ENCODE measurements at places on chromosomes 11 and 22.

DNA sequence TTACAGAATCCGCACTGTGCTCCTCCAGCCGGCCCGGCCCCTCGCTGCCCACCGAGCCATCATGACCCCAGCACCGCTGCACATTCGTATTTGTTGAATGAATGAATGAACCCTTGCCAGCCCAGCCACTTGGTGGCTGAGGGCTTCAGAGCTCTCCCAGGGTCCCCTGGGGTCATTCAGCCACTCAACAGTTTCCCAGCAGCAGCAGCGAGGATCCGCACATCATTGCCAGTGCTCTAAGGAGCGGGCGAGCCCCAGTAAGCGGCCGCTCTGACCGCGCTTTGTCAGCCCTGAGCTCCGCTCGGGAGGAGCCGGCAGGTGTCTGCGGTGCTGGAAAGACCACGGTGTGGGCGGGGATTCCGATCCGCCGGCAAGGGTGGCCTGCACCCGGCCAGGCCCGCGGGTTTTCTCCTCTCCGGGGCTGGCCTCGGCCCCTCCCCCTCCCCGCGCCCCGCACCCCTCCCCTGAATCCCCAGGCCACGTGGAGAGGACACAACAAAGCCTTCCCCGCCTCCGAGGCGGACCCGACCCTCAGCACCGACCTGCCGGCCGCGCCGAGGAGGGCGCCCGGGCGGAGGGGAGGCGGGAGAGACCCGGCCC, 563 bp downstream of the BID start:
- peak; percentile 57 for DNase-seq

DNA sequence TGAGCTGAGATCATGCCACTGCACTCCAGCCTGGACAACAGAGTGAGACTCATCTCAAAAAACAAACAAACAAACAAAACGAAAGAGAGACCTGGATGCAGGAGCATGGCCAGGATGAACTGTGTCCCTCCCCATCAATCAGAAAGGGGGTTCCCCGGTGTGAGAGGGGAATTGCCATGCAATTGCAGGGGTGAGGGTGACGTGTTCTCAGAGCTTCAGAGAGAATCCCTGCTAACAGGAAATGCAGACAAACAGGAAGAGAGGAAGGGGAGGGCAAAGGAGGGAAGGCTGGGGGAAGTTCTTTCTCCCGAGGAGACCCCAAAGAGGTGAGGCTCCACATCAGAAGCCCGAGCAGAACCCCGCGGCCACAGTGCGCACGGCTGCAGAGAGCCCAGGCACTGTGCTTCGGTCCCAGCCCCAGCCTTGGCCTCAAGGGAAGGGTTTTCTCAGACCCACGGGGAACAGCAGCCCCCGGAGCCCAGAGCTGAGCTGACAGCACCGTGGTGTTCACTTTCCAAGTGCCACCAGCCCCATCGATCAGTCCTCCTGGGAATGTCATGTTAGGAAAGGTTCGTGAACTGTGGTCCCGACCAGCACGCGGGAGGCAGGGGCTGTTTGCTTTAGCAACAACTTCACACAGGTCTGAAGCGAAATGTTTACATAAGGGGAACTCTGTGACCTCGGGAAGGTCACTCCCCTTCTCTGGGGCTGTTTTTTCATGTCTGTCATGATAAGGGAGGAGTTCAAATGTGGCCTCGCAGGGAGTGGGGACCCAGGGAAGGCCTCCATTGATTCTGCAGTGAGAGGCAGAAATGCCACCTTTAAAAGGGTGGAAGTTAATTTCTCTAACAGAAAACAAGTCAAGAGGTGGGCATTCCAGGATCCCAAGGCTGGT, 108.0 kb upstream of the ANO1 start:
- no peak for DNase-seq

DNA sequence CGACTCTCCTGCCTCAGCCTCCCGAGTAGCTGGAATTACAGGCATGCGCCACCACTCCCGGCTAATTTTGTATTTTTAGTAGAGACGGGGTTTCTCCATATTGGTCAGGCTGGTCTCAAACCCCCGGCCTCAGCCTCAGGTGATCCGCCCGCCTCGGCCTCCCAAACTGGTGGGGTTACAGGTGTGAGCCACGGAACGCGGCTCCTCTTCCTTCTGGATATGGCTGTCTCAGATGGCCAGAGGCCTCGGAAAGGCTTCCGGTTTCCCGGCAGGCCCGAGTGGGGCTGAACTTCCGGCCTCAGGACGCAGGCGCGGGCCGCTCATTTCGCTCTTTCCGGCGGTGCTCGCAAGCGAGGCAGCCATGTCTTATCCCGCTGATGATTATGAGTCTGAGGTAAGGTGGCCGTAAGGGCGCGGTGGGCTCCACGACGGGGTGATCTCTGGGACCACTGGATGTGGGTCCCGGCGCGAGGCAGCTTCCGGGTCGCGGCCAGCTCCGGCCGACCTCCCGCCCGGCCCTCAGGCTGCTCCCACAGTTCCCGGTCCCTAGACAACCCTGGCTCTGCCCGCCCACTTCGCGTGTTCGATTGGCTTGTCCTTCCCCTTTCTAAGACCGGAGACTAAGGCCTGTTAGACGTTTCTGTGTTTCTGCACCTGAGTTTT, at the start of gene EIF3L:
Gene EIF3L (plus strand): TSS at position 331 of the 663 bp plus-strand sequence. CDS start 31 bp downstream, at position 362.
- peak; percentile 85 for DNase-seq

DNA sequence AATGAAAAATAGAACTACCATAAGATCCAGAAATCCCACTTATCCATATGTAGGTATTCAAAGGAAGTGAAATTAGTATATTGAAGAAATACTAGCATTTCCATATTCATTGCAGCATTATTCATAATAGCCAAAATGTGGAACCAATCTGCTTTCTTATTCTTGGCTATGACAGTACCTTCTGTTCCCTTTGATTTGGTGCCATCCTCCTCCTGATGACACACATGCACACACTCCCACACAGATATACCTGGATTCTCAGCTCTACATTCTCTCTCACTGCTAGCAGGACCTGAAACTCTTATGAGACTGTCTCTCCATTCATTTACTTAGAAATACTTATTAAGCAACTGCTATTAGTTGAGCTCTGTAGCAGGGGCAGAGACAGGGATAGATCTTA, 582.6 kb upstream of the TENM4 start:
- no peak for DNase-seq

DNA sequence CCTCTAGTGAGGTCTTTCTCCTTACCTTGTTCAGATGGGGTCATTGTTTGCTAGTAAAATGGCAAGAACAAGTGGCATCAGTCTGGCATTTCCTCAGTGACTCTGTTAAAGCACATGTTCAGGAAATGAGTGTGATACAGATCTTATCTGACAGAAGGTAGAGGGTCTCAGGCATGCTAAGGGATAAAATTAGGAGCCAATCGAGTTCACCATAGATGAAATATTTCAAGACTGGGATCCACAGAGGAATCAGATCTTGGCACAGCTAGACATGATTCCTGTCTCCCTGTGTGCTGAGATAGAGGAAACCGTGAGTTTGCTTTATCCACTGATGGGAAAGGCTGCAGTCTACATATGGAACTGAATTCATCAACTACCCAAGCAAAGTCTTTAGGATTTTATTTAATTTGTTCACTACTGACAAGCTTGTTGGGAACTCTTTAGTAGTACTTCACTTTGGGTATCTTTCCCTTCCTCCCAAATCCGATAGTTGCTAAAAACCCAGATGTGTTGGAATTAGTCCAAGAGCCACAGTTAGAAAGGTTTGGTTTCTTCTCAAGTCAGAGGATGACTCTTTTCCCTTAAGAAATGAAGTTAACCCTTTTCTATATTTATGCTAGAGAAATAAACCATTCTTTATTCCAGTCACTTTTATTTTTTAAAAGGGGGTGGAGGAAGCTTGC, 18.4 kb downstream of the FAM118B start:
- no peak for DNase-seq

DNA sequence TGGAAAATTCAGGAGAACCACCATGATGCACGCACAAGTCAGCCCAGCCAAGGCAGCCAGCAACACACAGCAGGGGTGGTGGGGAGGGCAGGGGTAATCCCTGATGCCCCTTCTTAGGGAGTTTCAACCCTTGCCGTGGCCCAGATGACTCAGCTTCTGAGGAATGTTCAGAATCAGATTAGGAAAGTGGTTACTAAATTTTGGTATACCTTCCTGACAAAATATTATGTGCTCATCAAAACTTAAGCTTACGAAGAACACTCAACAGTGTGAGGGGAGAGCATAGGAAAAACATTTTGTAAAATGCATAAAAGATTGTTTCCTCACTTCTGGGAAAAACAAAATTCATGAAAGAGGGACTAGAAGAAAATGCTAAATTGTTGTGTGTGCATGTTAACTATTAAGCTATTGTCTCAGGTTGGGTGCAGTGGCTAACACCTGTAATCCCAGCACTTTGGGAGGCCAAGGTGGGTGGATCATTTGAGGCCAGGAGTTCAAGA, 32.1 kb downstream of the SERPIND1 start:
- no peak for DNase-seq

- DNase-seq, result no peak
Measured at GRCh38 chr11:70699294-70700221, 301.2 kb downstream of the CTTN start.

GRCh38 chr11:62337303-62338181, at the start of gene ASRGL1:
Gene ASRGL1 (plus strand): TSS chr11:62337448. CDS start chr11:62337978, 530 bp downstream.
- DNase-seq, result peak; percentile 68

- DNase-seq, result no peak
Measured at GRCh38 chr11:33273656-33274055, 16.5 kb downstream of the HIPK3 start.

- no peak for DNase-seq
Measured at GRCh38 chr11:67434395-67434881, 3.0 kb downstream of the PTPRCAP start.

- no peak for DNase-seq
Measured at GRCh38 chr22:36417281-36417686, 29.5 kb upstream of the MYH9 start.

GRCh38 chr11:22666325-22666687, at the start of gene GAS2:
Gene GAS2 (plus strand): TSS chr11:22666611. CDS start chr11:22674870, 8,259 bp downstream.
- DNase-seq, result no peak

- DNase-seq, result no peak
Measured at GRCh38 chr22:18087350-18087855, 9.6 kb downstream of the PEX26 start.

- DNase-seq, result no peak
Measured at GRCh38 chr11:92750794-92751193, 218.7 kb upstream of the MTNR1B start.

- DNase-seq, result no peak
Measured at GRCh38 chr11:70594031-70594430, 195.7 kb downstream of the CTTN start.

DNA sequence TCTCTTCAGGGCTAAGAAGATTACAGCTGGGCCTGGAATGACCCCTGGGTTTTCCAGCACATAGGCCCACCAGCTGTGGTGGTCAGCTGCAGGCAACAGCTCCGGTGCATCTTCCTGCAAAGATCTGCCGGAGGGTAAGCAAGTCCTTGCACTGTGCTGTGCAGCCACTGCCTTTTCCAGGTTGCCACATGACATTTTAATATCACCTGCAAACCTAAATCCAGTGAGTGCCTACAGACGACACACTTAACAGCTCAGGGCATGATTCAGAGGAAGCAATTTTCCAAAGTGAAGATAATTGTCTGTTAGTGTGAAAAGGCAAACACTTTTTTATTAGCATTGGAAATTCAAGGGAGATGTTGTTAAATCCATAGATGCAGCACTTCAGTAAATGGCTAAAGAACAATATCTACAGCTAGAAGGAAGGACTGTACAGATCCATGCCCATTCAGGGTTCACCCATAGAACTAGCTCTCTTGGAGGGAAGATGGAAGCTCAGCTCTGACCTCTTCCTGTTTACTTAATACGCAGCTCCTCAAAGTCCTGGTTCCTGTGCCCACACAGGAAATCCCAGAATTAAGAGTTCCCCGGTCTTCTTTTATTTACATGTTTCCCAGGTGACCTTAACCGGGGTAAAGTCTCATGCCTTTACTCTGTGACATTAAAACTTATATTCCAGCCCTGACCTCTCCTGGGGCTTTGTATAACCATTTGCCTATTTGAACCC, 13.3 kb upstream of the NRIP3 start:
- DNase-seq, result no peak

DNA sequence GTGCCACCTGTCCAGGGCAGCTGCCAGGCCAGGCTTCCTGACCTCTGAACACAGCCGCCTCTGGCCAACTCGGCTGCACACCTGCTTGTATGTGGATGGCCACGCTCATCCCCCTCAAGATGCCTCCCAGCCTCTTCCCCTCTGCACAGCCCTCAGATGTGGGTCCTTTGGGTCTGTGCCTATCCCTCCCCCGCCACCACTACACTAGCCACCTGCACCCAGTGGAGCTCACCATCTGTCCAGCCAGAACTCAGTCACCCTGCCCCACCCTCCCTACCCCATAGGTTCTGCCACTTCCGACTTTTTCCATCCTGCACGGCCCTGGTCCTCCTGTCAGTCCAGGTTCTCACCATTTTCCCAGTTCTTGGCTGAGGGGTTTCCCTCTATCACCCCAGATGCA, 44.6 kb downstream of the PHF21B start:
- DNase-seq, result no peak

GRCh38 chr11:107218123-107219013, 200.1 kb upstream of the GUCY1A2 start:
- no peak for DNase-seq

DNA sequence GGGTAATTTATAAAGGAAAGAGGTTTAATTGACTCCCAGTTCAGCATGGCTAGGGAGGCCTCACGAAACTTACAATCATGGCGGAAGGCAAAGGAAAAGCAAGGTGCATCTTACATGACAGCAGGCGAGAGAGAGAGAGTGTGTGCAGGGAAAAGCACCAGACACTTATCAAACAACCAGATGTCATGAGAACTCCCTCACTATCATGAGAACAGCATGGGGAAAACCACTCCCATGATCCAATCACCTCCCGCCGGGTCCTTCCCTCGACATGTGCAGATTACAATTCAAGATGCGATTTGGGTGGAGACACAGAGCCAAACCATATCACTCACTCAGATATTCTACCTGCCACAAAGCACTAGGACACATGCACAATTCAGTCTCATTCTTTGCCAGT, 48.1 kb upstream of the HMGXB4 start:
- no peak for DNase-seq

GRCh38 chr11:75603791-75604736, 42.0 kb downstream of the SERPINH1 start:
- no peak for DNase-seq

GRCh38 chr11:112437096-112437495, 176.4 kb upstream of the PLET1 start:
- DNase-seq, result no peak

DNA sequence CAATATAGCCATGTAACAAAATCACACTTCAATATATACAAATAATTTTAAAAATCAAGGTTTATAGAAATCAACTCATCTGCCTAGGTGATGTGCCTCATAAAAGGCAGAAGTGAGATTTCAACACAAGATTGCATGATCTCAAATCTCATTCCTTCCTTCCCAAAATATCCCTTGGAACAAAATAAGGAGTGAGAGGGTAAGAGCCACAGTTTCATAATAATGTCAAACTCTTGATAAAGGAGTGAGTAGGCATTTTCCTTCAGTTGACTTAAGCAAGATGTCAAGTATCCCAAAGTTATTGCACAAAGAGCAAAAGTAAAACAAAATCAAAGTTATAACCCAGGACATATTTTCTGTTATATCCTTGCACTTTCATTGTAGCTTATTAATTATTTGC, 81.3 kb downstream of the C22orf31 start:
- DNase-seq, result no peak

DNA sequence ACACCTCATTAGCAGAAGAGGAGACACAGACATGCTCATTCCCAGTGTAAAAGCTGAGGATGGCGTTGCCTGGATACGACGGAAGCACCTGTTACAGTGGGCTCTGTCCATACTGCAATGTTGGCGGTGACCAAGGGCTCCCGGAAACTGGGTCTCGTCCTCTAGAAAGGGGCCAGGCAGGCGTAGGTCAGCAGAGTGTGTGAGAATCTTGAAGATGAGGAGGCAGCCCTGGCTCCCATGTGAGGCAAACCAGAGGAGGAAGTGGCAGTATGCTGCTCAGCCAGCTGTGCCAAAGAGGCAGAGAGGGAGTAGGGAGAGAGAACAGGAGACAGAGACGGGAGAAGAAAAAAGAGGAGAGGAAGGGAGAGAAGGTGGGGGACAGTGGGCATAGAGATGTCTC, 10.3 kb downstream of the LTO1 start:
- DNase-seq, result no peak
